ENCODE measurements at places on chromosomes 4 and X.
A peak's percentile ranks its signal among the peaks of the same experiment; 100 is the strongest.

DNA sequence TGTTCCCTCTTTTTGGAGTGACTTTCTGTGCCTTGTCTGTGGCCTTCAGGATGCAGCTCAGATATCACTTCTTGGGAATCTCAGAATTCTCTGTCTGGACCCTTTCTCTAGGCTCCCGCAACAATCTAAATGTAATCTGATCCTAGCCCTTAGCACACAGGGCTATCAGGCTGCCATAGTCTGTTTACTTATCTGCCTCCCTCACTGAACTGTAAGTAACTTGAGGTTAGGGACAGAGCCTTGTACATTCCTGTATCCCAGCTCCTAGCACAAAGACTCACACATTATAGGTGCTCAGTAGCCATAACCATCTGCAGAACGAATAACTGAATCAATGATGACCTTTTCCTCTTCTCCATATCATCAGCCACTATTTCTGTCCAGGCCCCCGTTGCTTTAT lies 69.5 kb downstream of the RTL9 start:
- DNase-seq = no peak

- DNase-seq = no peak
These were observed 57.9 kb downstream of the CPLX1 start for GRCh38 chr4:768076-768475.

DNA sequence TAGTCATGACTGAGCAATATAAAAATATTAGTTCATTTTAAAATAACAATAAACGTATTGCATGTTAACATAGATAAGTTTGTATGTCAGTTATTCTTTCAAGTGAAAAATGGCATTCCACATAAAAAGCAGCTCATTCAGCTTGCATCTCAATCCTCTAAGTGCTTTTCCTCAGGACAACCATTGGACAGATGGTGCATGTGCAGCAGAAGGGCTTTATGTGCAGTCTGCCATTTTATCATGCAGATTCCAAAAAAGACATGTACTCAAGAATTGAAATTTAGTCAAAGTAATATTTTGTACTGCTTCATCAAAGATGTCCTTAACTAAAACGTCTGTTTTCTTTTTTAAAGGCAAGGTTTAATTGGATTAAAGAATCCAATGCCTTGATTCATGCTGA lies 93.4 kb downstream of the RS1 start:
- no peak for DNase-seq

DNA sequence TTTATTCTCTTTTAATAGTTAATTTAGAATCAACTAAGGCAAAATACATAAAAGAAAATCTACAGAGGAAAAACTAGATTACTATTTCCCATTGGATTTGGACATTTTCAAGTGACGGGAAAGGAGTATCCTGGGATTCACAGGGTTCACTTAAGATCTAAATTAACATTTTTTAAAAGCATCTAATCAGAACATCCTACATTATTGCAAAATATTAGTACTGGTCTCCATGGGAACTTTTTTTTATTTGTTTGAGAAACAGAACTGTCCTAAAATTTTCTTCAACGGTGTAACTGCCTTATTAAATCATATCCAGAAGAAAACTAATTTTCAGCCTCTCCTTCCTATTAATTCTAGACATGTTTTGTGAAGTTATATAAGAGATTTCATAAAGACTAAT lies 69.7 kb downstream of the METTL14 start:
- DNase-seq = no peak

GRCh38 chr4:39256436-39256835 lies 74.1 kb downstream of the WDR19 start:
- peak; percentile 54 for DNase-seq

DNA sequence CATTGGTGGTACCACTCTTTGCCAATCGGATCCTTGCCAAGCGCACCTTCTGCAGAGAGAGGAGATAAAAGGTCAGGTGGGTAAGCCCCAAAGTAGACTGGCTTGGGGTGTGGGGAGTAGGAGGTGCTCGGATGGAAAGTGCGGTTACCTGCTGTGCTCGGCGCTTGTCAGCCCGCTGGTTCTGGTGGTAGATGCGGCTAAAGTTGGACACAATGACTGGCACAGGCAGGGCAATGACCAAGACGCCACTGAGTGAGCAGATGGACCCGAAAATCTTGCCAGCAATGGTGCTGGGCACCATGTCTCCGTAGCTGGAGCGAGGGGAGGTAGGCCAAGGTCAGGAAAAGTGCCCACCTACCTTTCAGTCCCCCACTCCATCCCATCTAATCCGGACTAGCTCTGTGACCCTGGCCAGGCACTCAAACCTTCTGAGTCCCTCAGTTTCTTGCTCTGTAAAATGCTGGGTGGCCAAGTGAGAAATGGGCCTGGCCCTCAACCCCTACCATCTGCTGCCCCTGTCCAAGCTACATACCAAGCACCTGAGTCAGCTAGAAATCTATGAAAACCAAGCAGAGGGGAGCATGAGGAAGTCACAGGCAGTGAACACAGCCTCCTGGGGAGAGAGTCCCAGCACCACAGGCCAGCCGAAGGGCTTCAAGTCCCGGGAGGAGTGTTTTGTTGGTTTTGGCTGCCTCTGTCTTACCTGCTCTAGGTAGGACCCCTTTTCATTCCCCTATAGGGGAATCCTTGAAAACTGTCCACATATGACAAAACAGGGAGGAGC lies 4.7 kb downstream of the KCND1 start:
- peak; percentile 44 for DNase-seq

GRCh38 chr4:184342167-184342856 lies 124.6 kb upstream of the ENPP6 start:
- no peak for DNase-seq

- DNase-seq = peak; percentile 52
These were observed 19.0 kb downstream of the MRPL1 start for GRCh38 chr4:77881460-77882295.
